NCI-H524 (cell line): ENCODE measurements at places on chromosomes 5 and 9.

DNA sequence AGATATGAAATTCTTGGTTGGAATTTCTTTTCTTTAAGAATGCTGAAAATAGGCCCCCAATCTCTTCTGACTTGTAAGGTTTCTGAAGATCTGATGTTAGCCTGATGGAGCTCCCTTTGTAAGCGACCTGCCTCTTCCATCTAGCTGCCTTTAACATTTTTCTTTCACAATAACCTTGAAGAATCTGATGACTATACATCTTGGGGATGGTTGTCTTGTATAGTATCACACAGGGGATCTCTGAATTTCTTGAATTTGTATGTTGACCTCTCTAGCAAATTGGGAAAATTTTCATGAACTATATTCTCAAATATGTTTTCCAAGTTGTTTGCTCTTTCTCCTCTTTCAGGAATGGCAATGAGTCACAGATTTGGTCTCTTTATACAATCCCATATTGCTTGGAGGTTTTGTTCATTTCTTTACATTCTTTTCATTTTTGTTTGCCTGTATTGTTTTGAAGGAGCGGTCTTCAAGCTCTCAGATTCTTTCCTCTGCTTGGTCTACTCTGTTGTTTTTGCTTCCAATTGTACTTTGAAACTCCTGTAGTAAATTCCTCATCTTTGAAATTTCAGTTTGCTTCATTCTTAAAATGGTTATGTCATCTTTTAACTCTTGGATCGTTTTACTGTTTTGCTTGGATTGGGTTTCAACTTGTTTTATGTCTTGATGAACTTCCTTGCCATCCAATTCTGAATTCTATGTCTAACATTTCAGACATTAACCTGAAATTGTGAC, 245.2 kb upstream of the TARS1 start:
- no peak for DNase-seq

- no peak for DNase-seq
Measured at GRCh38 chr5:149863176-149863575, 81.4 kb downstream of the PDE6A start.

DNA sequence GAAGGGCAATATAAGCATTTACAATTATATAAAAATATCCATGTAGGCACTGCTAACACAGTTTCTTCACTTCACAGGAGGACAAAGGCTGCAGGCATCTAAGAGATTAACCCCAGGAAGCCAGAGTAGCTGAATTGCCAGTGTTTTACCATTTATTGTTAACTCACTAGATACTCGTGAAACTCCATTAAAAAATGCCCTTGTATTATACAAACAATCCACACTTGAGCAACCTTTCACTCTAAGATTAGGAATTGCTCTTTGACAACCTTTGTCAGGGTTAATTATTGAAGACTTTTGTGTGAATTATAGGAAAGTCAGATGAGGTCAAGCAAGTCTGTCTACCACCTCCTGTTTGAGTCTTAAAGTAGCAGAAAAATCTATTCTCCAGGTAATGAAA, 317.8 kb downstream of the ADGRV1 start:
- no peak for DNase-seq

GRCh38 chr5:81400375-81400774, 6.4 kb upstream of the ACOT12 start:
- DNase-seq: no peak

DNA sequence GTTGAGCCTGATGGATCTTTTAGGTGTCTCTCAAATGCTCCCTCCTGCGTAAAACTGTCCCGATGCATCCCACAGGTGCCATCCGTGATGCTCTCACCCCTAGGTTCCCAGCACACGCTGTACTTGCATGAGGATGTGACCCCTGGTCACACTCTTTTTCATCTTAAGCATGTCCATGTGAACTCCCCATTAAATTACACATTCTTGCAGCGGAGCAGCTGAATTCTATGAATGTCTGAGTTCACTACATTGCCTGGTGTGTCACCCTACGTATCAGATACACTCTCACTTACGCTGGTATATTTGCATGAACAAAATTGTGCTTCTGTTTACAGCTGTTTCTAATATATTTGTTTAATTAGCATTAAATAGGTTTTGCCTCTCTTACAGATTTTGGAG, 105.3 kb upstream of the RETREG1 start:
- no peak for DNase-seq

DNA sequence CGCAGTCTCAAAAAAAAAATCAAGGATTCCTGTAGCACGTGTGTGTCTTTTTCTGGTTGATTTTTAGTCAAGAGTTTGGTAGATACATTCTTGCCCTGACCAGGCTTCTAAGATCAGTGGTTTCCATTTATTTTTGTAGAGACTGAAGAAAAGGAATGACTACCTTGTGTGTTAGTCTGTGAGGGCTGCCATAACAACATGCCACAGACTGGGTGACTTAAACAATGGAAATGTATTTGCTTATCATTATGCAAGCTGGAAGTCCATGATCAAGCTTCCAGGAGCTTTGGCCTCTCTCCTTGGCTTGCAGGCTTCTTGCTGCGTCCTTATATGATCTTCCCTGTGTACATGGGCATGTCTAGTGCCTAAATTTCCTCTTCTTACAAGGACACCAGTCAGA, 127.0 kb downstream of the CCDC192 start:
- no peak for DNase-seq

GRCh38 chr9:126700296-126700695, 86.6 kb downstream of the LMX1B start:
- no peak for DNase-seq

DNA sequence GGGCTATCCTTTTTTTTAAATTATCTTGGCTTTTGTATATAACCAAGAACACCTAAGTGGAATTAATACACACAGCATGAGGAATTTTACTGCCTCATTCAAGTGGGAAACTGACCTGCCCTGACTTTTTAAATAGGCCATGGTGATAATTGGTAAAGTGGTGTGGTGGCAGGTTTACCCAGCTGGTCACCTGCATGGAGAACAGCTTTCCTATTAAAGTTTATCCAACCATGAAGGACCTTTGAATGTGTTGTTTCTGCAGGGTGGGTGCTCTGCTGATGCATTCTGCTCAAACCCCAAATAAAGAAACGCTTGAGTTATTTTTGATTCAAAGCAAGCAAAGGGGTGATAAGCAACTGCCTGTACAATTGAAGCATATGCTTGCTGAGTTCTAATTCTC, 261.0 kb upstream of the GRIN3A start:
- peak; percentile 92 for DNase-seq

- no peak for DNase-seq
Measured at GRCh38 chr5:135465391-135466122, 13.4 kb upstream of the TIFAB start.

DNA sequence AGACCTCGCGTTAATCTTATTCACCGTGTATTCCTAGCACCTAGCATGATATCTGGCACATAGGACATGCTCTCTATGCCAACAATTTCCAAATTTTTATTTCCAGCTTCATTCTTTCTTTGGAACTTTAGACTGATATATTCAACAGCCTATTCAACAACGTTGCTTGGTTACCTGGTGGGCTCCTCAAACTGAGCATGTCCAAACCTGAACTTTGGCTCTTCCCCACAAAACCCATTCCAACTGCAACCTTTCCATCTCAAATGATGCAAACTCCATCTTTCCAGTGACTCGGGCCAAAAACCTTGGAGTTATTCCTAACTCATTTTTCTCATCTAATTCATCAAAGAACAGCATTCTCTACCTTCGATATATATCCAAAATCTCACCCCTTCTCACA, 525.2 kb downstream of the AGTPBP1 start:
- DNase-seq: no peak

DNA sequence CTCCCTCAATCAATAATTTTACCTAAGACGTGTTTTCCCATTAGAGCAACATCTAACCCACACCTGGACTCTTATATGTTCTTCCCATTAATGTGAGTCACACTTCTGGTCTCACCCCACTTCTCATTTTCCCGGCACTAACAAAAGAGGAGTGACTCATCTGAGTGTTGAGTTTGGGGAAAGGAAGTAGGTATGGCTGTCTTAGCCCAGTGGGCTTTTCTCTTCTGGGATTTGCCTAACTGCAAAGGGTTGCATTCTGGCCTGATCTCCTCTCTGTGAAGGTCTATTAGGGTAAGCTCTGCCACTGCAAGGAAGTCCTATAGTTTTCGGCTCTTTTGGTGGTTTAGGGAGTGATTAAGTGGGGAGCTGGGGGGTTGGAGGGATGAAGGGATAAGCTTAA, 195.6 kb downstream of the KIAA0825 start:
- DNase-seq: no peak

DNA sequence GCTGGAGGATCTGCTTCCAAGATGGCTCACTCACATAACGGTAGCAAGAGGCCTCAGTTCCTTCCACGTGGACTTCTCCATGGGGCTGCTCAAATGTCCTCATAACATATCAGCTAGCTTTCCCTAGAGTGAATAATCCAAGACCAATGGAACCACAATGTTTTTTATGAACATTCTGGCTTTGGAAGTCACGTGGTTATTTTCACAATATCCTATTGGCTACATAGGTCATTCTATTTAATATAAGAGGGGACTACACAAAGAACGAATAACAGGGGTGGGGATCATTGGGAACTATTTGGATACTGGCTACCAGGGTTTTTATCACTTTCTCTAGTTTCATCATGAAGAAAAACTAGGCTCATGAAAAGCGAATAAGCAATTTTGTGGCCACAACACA, 81.4 kb downstream of the ZNF622 start:
- no peak for DNase-seq

DNA sequence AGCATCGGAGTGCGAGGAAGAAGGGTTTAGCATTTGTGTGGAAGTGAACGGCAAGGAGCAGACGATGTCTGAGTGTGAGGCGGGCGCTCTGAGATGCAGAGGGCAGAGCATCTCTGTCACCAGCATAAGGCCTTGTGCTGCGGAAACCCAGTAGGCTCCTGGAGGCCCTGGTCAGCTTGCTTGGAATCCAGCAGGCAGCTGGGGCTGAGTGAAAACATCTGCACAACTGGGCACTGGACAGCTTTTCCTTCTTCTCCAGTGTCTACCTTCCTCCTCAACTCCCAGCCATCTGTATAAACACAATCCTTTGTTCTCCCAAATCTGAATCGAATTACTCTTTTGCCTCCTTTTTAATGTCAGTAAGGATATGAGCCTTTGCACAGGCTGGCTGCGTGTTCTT, 72.1 kb downstream of the C7 start:
- DNase-seq: no peak

DNA sequence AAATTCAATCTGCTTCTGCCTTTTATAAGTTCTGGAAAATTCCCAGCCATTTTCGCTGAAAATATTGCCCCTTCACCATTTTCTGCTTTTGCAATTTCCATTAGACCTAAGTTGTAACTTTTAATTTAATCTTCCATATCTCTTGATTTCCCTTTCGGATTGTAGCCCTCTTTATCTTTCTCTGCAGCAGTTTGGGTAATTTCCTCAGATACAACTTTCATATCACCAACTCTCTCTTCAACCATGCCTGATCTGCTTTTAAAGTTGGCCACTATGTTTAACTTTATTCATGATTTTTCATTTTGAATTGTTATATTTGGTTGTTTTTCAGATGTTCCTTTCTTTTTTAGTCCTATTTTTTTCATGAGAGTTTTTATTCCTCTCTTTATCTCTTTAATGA, 157.0 kb upstream of the VLDLR start:
- no peak for DNase-seq

GRCh38 chr9:27499451-27499850, 24.6 kb upstream of the IFNK start:
- no peak for DNase-seq

- no peak for DNase-seq
Measured at GRCh38 chr5:176712546-176713304, 65.4 kb downstream of the TSPAN17 start.

DNA sequence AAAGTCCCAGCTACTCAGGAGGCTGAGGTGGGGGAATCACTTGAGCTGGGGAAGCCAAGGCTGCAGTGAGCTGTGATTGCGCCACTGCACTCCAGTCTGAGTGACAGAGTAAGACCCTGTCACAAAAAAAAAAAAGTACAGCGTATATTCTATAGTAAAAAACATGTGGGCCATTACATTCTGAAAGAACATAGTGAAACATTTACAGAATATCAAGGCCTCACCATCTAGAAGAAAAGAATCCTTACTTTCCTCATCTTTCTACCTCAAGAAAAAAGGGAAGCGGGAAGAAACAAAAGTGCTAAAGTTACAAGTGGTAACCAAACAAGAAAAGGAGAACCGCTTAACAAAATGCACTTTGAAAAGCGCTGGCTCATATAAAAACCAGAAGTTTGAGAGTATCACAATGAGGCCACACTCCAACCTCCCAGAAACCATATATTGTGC, 5.7 kb upstream of the SYK start:
- no peak for DNase-seq

- no peak for DNase-seq
Measured at GRCh38 chr5:1201327-1202025, at the start of gene SLC6A19. Gene SLC6A19 (plus strand): TSS chr5:1201595. CDS start chr5:1201651, 56 bp downstream.

- DNase-seq: no peak
Measured at GRCh38 chr9:135019224-135019623, 68.2 kb upstream of the OLFM1 start.

- DNase-seq: peak; percentile 49
Measured at GRCh38 chr5:176530983-176531901, 6.0 kb downstream of the RNF44 start.

- DNase-seq: no peak
Measured at GRCh38 chr5:84274585-84275468, 109.9 kb downstream of the EDIL3 start.

DNA sequence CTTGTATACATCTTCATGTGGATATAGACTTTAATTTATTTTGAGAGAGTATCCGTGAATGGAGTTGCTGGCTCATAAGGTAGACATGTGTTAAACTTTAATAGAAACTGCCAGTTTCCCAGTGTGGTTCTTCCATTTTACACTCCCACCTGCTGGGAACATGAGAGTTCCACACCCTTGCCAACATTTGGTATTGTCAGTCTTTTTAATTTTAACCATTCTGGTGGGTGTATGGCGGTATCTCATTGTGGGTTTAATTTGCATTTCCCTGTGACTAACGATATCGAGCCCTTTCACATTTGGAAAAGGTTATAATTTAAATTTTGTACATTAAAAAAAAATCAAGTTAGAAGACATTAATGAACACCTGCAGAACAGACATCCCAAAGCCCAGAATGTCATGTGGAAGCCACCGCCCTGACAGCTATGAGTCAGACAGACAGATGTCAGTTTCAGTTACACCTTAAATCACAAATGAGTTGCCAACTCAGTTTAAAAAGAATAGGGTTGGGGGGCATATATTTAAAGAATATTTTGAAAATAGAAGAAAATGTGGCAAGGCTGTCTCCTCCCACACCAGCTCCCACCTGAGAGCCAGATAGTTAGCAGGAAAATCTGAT, 36.9 kb downstream of the ANKRD33B start:
- DNase-seq: no peak
